ENCODE measurements at places on chromosomes 4 and X.

DNA sequence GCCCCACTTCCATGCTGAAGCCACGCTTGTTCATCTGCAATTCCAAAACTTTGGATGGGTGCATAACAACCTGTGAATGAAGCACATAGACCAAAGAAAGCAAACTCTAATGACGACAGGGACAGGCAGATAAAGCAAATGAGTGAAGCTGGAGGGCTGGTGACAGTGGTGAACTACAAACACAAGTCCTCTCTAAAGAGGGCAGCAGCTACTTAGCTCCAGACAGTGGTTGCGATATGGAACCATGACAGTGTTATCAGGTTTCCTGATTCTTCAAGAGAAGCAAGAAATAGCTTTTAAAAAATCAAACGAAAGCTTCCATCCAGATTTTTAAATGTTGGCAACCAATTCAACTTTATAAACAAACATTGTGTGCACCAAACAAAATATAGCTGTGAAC is 23.8 kb downstream of the NOX1 start:
- DNase-seq = no peak

DNA sequence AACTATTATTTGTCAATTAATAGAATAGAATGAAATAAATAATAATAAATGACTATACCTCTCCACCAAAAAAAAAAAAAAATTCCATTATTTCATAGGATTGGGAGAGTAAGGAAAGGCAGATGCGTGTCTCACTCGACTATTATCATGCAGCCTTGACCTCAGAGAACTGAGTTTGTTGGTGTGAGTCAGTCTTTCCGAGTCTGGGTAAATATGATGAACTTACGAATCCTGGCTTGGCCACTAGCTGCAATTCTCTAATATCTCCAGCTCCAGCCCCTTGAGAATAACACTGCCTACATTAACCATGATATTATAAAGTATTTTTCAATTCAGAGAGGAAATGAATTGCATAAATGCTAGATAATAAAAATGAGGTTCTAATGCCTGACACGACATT is 46.6 kb upstream of the DHX15 start:
- no peak for DNase-seq

- no peak for DNase-seq
Measured at GRCh38 chrX:130121505-130121800, 11.2 kb upstream of the ELF4 start.

- DNase-seq = no peak
Measured at GRCh38 chrX:10800796-10801195, 180.4 kb upstream of the MID1 start.

- DNase-seq = no peak
Measured at GRCh38 chr4:165737309-165737972, 135.6 kb upstream of the TLL1 start.

GRCh38 chr4:37562592-37562991 is 123.6 kb downstream of the RELL1 start:
- peak; percentile 49 for DNase-seq

DNA sequence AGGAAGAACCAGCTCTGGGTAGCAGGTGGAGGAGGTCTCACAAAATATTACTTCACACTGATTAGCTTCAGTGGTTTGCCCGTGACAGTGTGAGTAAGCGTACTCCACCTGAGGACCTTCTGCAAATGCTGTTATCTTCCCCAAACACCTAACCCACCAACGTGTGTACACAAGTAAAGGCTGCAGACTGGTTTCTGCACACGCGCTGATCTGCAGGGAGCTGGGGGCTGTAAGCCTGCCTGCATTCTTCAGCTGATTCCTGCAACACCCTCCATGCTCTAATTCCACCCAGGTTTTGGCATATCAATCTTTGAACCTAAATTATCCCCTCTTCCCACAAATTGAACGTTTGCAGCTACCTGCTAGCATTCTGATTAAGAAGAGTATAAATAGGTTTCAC is 820.2 kb downstream of the TRIML1 start:
- DNase-seq = no peak

DNA sequence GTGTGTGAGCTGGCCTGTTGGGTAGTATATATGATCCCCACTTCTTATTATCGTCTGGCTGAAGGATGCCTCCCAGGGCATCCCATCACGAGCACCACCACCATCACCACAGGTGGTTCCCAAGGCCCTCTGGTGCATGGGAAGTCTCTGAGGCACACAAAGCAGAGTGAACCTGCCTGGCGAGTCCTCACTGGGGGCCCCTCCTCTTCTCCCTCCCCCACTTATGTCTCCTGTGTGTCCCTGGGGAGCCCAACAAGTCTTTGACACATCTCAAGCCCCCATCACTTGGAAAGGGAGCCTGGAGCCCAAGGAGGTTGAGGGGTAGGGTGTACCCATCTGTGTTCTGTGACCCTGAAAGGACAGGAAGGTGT is 45.5 kb upstream of the NKX1-1 start:
- no peak for DNase-seq

DNA sequence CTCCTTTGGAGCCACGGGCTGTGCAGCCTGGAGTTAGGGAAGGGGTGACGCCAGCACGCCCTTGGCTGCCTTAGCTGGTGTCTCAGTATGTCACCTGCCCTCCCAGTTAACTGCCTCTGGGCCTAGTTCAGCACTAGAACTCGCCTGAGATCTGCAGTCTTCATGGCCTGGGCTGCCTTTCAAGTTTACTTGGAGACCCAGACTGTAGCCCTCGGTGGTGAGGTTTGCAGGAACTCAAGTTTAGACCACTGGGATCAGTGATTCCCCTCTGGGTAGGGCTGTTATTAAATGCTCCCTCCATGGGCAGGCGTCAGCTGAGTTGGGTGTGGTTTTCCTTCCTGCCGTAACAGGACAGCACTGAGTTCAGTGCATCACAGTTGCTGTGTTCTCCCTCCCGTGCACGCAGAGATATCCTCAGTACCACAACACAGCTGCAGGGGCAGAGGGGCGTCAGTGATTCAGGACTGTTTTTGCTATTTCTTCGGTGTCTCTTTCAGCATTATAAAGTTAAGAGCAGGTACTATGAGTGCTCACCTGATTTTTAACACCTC is 30.5 kb downstream of the PLAC8 start:
- no peak for DNase-seq

- DNase-seq = no peak
Measured at GRCh38 chr4:27178061-27178460, 317.4 kb downstream of the STIM2 start.

DNA sequence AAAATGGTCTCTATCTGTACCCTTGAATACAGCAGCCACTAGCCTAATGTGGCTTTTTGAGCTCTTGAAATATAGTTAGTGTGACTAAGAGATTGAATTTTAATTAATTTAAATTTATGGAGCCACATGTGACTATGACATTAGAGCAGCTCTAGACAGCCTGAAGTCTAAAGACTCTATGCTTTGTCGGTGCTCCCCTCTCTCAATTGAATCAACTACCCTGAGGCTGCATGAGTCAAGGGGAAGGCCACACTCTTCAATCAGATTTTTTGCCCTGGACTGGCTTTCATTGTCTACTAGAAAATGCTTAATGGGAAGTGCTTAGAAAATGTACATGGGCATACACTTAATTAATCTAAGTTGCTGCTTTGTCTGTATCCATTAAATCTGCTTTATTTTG is 11.7 kb downstream of the TLR7 start:
- no peak for DNase-seq

DNA sequence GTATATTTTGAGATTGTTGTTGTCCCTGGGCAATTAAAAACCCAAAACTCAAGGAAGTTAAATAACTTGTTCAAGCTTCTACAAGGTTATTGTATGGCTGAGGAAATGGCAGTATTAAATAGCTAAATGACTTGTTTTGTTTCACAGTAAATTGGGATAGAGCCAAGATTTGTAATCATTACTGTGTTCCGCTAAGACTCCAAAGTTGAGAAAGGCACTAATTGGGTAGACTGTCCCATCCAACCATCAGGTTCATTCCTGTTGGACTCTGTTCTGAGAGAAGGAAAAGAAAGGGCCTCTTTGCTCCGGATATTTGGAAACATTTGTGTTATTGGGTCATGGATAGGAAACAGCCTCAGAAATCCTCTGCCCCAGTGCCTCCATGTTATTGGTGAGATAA is 82.2 kb downstream of the DCLK2 start:
- DNase-seq = no peak
